Jurkat, Clone E6-1 (cell line): ENCODE measurements at places on chromosomes 1 and 21.

- DNase-seq, result no peak
These were observed 3.1 kb downstream of the ETV3 start for GRCh38 chr1:157135070-157135469.

- no peak for DNase-seq
These were observed 3.8 kb upstream of the NPHP4 start for GRCh38 chr1:5995871-5996630.

GRCh38 chr1:178048426-178048825, 45.5 kb upstream of the RASAL2 start:
- DNase-seq, result no peak

DNA sequence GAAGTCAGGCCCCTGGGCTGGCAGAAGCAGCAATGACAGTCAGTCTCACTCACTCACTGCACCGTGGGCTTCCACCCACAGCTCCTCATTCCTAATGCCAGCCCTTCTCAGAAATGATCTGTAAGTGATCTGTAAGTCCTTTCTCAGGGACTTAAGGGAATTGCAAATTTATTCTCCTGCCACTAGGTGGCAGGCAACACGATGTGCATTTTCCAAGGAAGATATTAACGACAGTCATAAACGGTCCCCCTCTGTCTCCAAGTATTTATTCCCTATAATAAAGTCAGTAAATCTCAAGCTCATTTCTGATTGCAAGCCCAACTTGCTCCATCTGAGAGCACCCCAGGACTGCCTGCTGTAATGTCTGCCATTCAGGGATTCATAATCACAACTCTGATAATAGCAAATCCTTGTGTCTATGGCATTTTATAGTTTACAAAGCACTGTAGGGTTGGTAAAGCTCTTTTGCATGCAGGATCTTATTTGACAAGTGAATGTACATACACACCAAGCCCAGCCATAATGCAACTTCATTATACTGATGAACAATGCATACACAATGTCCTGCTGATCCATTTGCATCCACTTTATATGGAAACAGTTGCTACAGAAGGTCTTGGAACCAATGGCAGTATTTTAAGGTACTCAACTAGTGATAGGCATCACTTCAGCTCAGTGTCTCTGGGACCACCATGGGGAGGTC, 380.5 kb upstream of the CAMK1G start:
- DNase-seq, result peak; percentile 48

- no peak for DNase-seq
These were observed 222.7 kb upstream of the PTBP2 start for GRCh38 chr1:96498744-96499340.

GRCh38 chr21:43343095-43343991, 83.6 kb downstream of the SIK1 start:
- DNase-seq, result no peak

- DNase-seq, result no peak
These were observed 17.7 kb downstream of the HIPK1 start for GRCh38 chr1:113946678-113947387.

DNA sequence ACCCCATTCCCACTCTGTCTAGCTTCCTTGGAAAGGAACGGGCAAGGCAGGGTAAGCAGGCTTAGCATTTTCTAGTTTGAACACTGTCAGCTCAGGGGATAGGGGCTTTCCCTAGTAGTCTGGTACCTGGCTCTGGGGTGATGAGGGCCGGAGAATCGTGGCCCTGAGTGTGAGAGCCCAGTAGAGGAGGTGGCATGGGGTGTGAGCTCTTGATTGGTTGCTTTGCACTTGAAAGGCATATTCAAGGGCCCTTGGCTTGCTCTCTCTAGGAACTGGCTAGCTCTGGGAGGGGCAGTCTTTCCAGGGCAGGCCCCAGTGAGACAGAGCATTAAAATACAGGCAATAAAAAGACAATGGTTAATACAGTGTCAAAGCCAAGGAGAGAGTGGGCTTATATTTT, 10.8 kb upstream of the EXTL1 start:
- DNase-seq, result no peak

DNA sequence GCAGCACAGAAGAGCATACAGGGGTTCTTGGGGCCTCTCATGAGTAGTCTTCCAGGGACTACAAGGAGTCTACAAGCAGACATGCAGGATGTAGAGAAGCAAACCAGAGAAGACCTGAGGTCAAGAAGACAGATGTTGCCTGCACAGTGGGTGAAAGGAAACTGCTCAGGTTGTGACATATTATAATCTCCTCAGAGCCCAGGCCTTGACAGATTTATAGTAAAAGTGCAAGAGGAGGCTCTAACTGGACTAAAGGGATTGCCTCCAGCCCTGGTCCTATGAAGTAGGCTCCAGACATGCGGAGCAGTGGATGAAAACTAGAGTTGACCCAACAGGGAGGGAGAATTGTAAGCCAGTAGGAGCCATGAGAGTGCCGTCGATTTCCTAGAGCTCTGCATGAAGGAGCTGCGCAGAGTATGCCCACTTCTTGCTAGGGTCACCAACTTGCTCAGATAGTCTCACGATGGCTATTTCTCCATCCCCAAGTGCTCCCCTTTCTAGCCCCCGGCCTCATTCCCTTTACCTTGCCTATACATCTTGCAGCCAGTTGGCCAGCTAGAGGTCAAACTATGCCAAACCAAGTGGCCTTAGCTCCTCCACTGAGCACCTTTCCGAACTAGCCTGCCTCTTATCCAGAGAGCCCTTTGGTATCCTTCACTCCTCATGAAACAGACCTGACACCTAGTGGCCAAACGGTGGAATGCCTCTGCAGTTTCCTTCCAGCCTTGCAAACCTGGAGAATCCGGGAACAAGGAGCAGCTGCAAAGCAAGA, 36.2 kb upstream of the IPO9 start:
- peak; percentile 56 for DNase-seq

- no peak for DNase-seq
These were observed at the start of gene TNFRSF25 for GRCh38 chr1:6466023-6466422. Gene TNFRSF25 (minus strand): TSS chr1:6466173. CDS start chr1:6466107, 66 bp downstream.

GRCh38 chr21:42062236-42063022, 8.7 kb upstream of the UMODL1 start:
- DNase-seq, result peak; percentile 97

DNA sequence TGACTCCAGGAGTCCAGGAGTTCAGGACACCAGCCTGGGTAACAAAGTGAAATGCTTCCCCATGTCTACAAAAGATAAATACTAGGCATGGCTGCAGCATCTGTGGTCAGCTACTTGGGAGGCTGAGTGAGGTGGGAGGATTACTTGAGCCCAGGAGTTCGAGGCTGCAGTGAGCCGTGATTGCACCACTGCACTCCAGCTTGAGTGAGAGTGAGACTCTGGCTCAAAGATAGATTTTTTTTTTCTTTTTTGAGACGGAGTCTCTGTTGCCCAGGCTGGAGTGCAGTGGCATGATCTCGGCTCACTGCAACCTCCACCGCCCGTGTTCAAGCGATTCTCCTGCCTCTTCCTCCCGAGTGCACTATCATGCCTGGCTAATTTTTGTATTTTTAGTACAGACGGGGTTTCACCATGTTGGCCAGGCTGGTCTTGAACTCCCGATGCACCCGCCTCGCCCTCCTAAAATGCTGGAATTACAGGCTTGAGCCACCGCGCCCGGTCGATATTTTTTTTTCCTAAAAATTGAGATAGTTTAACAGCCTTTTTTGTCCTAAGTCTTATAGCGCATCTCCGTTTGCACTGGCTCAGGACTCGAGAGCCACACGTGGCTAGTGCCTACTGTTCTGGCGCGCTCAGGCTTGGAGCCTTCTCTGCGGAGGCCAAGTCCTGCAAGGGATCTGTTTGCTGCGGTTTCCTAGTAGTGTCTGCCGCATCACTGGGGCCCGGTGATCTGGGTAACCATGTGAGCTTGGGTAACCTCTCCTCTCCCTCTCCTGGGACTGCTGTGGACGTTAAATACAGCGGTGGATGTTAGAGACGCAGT, 1.0 kb upstream of the MFN2 start:
- DNase-seq, result no peak

- no peak for DNase-seq
These were observed 11.7 kb upstream of the MYOCOS start for GRCh38 chr1:171610385-171610784.

- DNase-seq, result no peak
These were observed 67.7 kb downstream of the HSF2BP start for GRCh38 chr21:43591571-43591970.

DNA sequence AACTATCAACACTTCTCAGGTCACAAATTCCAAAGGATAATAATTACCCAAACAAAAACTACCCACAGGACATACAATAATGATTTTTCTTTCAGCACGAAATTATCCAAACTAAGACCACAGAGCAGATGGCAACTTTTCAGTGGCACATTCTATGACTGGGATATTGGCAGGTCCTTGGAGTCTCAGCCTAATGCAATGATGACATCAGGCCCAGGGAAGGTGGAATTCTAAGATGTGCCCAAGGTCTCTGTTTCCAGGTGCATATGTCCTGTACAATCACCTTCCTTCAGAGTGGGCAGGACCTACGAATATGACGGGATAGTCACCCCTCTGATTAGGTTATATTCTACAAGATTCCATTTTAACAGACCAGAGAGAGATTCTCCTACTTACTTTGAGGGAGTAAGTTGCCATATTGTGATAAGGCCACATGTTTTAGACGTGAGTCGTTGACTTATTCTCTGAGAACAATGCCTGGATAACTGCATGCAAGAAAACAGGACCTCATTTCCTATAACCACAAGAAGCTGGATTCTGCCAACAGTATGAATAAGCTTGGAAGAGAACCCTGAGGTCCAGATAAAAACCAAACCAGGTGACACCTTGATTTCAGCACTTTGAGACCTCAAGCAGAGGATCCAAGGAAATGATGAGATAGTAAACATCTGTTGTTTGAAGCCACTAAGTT, 69.9 kb downstream of the ZC3H11B start:
- no peak for DNase-seq

DNA sequence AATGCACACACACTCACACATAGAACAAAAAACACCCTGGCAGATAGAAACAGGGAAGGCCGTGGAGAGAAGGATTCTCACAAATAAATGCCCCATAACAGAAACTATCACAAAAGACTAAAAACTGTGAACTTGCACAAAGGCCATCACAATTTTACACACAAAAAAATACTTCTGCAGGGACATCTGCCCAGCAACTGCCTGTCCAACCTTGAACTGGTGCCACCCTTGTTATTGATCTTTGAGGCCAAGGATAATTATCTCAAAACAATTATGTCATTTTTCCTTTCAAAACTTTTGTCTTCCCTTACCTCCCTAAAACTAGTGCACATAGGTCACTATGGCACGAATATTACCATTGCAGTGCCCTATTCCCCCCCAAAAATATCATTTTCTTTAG, 143.8 kb upstream of the KCTD3 start:
- no peak for DNase-seq

DNA sequence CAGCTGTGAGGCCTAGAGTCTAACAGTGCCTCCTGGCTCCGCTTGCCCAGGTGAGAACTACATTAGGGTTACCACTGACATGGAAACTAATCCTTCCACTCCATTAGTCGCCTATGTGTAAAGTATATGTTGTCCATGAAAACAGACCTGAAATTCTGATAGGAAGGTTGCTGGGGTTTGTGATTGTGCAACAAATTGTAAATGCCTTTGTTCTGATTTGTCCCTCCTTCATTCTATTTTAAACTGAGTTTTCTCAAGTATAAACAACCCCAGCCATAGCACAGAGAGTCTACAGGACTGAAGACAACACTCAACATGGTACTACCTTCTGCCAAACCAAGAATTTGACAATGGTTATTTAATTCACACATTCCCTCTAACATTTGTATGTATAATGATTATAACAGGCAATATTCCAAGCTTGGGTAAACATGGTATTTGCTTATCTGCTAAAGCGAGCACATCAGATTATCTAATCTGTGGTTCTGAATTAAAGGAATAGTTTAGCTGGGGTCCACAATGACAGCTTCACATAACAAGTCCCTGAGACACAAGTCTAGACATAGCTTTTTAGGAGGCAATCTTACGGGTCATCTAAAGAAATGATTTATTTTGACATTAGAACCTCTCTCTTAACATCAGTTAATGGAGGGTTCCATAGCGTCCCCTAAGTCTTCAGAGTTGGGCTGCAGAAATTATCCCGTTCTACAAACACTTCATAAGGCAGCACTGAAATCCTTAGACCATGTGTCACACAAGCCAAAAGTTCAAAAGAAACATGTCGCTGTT, 633.0 kb downstream of the SMYD3 start:
- DNase-seq, result no peak

DNA sequence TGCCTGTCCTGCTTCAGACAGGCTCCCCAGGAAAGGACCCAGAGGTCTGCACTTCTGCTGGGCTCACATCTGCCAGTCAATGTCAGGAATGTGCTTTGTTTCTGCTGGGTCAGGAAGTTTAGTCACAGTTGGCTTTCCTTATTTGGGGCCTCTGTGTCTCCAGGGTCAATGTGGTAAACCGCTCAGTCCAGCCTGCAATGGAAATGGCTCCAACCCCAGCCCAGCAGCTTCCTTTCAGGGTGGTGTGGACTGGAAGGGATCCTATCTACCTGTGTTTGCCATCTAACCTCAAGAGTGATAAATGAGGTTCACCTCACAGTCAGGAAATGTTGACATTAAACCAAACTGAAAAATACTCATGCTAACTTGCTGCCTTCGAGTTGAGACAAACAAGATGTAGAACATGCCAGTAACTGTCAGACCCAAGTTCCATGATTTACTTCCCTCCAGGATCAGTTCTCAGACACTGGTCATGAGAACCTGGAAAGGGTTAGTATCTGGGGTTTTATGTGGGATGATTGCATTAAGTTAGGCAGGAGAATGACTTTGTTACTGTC, 20.3 kb downstream of the ENO1 start:
- DNase-seq, result no peak

- no peak for DNase-seq
These were observed 151.7 kb upstream of the COA6 start for GRCh38 chr1:234221601-234222000.

GRCh38 chr1:15283526-15283925, 36.5 kb downstream of the FHAD1 start:
- DNase-seq, result no peak

GRCh38 chr21:43740497-43741156, 21.7 kb downstream of the PDXK start:
- DNase-seq, result no peak

DNA sequence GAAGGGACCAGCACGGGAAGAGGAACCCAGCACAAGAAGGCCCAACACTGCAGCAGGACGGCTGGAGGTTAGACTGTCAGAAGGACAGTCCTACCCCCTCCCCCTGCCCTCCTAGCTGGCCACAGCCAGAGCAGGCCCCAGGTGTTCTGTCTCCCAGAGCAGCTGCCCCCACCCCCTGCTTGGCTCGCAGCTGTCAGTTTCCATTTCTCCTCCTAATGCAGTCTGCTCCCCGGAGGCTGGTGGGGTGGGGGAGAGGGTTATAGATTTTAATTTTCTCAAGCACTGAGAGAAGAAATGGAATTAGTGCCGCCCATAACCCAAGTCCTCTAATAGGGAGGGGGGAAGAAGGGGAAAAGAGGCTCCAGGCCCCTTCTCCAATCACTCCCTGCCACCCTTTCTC, 13.0 kb upstream of the PEAR1 start:
- no peak for DNase-seq

DNA sequence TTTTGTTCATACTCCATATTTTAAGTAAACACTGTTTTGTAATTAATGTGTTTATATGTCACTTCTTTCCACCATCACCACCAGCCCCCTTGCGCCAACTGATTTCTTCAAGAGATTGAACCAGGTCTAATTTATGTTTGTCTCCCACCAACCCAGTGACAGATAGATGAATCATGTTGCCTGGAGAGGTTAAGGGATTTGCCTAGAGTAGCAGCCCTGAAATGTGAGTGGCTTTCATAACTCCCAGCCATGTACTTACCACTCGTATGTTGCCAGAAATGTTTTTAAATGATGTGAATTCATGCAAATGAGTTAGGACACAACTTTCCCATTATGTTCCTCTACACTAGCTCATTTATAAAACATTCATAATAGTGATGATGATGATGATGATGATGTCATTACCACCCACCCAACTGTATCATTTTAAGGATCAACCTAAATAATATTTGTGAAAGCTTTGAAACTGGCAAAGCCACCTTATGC, 86.9 kb downstream of the LRRC8D start:
- DNase-seq, result no peak
